ENCODE measurements at places on chromosomes 7 and 10. TPM values are rescaled to one million over a fixed set of nuclear protein-coding genes. Genes with fewer than 3 reads are reported as not detected.

- DNase-seq, result no peak
- H3K27ac ChIP-seq, result no peak overlapping the region
- H3K27me3 ChIP-seq, result no peaks in the 10 kb centered on the region
- H3K4me3 ChIP-seq, result no peak overlapping the region
- H3K36me3 ChIP-seq, result no peaks in the 10 kb centered on the region
Measured at GRCh38 chr10:108425283-108425964, 1260.9 kb upstream of the SORCS1 start.

- H3K36me3 ChIP-seq, result no peaks in the 10 kb centered on the region
- no peaks in the 10 kb centered on the region for H3K27me3 ChIP-seq
- H3K4me3 ChIP-seq, result no peak overlapping the region
- H3K27ac ChIP-seq, result no peak overlapping the region
Measured at GRCh38 chr7:130430841-130431666, 9.8 kb downstream of the CEP41 start.

DNA sequence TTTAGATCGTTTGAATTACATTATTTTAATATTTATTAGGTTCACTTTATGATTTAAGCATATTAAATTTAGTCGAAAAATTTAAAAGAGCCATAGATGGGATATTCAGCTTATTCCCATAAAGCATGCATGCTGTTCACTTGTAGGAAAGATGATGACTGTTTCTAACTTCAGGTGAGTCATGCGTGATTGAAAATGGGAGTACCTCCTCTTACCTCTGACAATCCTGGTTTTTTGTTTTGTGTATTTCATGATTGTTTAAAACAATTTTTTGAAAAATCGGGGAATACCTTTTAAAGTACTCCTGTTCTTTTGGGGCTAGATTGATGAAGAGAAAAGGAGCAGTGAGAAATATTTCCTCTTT is 1.4 kb downstream of the TNKS2 start:
- no peaks in the 10 kb centered on the region for H3K27me3 ChIP-seq
- peak overlapping the region; percentile 71 for H3K4me3 ChIP-seq
- H3K27ac ChIP-seq, result peak overlapping the region; percentile 82
- H3K36me3 ChIP-seq, result no peaks in the 10 kb centered on the region
- DNase-seq, result no peak

Gene CAMK2B
- 0.90 TPM for total RNA-seq

Gene LRRC18
- total RNA-seq, result not detected

DNA sequence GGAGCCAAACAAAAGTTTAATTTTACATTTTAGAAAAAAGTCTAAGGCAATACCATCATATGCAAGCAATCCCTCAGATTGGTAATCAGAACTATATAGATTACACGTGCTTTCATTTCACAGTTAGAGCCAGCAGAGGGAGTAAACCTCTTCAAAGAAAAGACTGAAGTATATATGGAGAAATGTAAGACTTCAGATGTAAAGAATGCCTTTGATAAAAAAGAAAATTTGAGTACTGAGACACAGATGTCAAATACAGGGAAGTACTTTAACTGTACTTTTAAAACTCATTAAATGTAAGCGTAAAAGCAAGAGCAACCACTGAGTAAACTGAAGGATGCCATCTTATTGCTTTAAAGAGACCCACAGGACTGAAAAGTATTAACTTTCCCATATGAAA is 101.4 kb upstream of the FAM133B start:
- no peak overlapping the region for H3K4me3 ChIP-seq
- peaks cover 20% of the 10 kb centered on the region for H3K4me1 ChIP-seq
- DNase-seq, result no peak

DNA sequence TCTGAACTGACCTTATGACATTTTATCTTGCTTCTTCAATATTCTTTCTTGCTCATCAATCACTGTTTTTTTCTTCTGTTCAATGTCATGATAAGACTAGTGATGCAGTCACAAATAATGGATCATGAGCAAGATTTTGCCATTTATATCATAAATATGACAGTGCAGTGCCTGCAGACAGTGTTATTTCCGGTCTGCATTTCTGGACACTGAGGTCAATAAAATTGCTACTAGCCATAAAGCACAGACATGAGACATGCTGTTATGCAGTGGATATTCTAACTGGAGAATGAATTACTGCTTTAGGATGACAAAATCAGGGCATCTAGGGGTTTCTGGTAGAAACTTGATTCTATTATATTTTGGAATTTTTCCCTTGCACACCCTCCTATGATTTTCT is 1509.7 kb upstream of the LRRTM3 start:
- no peaks in the 10 kb centered on the region for H3K4me1 ChIP-seq
- DNase-seq, result no peak
- no peak overlapping the region for H3K4me3 ChIP-seq

- no peak overlapping the region for H3K4me3 ChIP-seq
- H3K27me3 ChIP-seq, result no peaks in the 10 kb centered on the region
- no peak overlapping the region for H3K27ac ChIP-seq
- DNase-seq, result no peak
- no peaks in the 10 kb centered on the region for H3K4me1 ChIP-seq
Measured at GRCh38 chr10:10951675-10952074, 66.0 kb upstream of the CELF2 start.

DNA sequence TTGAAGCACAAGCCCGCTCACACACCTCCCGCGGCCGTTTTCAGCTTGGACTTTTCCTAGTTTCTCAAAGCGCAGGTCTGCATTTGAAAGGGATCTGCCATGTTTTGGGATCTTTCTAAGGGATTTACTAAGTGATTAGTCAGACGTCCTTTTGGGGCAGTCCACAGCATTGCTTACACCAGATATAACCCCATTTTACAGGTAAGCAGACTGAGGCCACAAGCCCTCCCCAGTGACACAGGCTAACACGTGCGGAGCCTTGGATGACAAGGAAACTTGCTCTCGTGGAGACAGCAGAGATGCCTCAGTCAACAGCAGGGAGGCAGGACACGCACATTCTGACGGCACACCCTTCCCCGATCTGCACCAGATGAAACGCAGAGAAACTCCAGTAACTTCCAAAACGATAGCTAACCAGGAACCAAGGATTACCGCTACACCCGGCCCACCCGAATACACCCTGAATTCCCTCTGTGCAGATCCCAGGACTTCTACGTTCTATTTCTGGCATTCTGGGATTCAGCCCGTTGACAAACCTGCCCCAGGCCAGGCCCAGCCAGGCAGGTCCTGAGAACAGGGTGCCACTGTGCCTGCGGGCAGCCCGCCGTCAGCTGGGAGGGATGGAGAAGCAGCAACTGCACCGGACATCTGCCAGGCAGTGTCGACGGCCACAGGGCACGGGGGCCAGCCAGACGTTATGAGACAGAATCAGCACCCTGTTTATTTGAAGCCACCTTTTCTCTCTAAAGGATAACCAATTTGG is 27.9 kb downstream of the FOXL3 start:
- no peak overlapping the region for H3K4me3 ChIP-seq
- H3K27me3 ChIP-seq, result peaks cover 17% of the 10 kb centered on the region
- DNase-seq, result no peak
- no peaks in the 10 kb centered on the region for H3K4me1 ChIP-seq
- H3K36me3 ChIP-seq, result no peaks in the 10 kb centered on the region
- H3K27ac ChIP-seq, result no peak overlapping the region

DNA sequence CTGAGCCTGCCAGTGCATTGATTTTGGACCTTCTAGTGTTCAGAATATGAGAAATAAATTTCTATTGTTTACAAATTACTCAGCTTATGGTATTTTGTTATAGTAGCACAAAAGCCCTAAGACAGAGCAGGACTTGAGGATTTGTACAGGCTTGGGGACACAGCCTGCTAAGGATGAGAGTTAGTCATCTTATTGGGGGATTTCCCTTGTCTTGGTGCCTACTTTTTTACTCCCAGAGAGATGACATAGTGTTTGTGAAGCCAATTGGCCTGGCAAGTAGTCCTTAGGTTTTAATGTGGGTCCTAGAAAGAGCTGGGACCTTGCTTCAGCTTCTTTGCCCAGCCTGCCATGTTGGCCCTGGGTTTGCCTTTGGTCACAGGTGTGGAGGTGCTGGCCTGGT is 364.0 kb downstream of the REEP3 start:
- no peaks in the 10 kb centered on the region for H3K27me3 ChIP-seq
- H3K36me3 ChIP-seq, result no peaks in the 10 kb centered on the region
- no peaks in the 10 kb centered on the region for H3K4me1 ChIP-seq
- no peak overlapping the region for H3K4me3 ChIP-seq
- no peak overlapping the region for H3K27ac ChIP-seq

- no peak overlapping the region for H3K27ac ChIP-seq
- no peak overlapping the region for H3K4me3 ChIP-seq
Measured at GRCh38 chr7:54729107-54729506, 29.9 kb downstream of the SEC61G start.

Gene CUTC
- 26.7 TPM for total RNA-seq

- no peaks in the 10 kb centered on the region for H3K36me3 ChIP-seq
- no peak overlapping the region for H3K27ac ChIP-seq
- H3K27me3 ChIP-seq, result no peaks in the 10 kb centered on the region
- H3K4me1 ChIP-seq, result no peaks in the 10 kb centered on the region
- no peak overlapping the region for H3K4me3 ChIP-seq
Measured at GRCh38 chr10:72785409-72785808, 93.5 kb downstream of the MCU start.

All from CD8-positive, alpha-beta memory T cell (primary cell).